Left renal pelvis (tissue), 4 donors: ENCODE measurements at places on chromosomes 13 and 19. TPM values are rescaled to one million over a fixed set of nuclear protein-coding genes. Genes with fewer than 3 reads are reported as not detected.

Gene FUT1
- 3.1 TPM for polyA plus RNA-seq

Gene ZNF223
- polyA plus RNA-seq: 7.5 TPM

Gene CAPN12
- 7.5 TPM for polyA plus RNA-seq

Gene HRC
- 41.9 TPM for polyA plus RNA-seq

Gene PTOV1
- 296 TPM for polyA plus RNA-seq

Gene ZNF700
- polyA plus RNA-seq: 17.9 TPM

Gene SMAD9
- 32.3 TPM for polyA plus RNA-seq

Gene ZNF569
- polyA plus RNA-seq: 13.2 TPM

Gene SMIM44
- not detected for polyA plus RNA-seq

Gene IGFLR1
- polyA plus RNA-seq: 2.6 TPM

Gene CGB7
- 1.7 TPM for polyA plus RNA-seq

Gene DNAAF3
- polyA plus RNA-seq: 7.8 TPM

Gene NECTIN2
- 74.3 TPM for polyA plus RNA-seq

Gene IZUMO2
- polyA plus RNA-seq: 0.34 TPM

Gene RUVBL2
- polyA plus RNA-seq: 51.0 TPM

Gene CLDN10
- 119 TPM for polyA plus RNA-seq

Gene VSTM1
- not detected for polyA plus RNA-seq

Gene ZNRF4
- not detected for polyA plus RNA-seq

Gene NLRP9
- not detected for polyA plus RNA-seq

Gene SGCG
- polyA plus RNA-seq: 24.4 TPM

Gene FUT2
- polyA plus RNA-seq: 1.6 TPM

Gene TMEM143
- 11.6 TPM for polyA plus RNA-seq

Gene TRPM4
- polyA plus RNA-seq: 18.1 TPM

Gene FARP1
- polyA plus RNA-seq: 247 TPM

Gene SOX1
- not detected for polyA plus RNA-seq

Gene TPTE2
- 0.18 TPM for polyA plus RNA-seq

Gene UTP14C
- 31.1 TPM for polyA plus RNA-seq

Gene IL11
- polyA plus RNA-seq: 1.2 TPM

Gene DHDH
- 8.0 TPM for polyA plus RNA-seq

Gene ZNF653
- 12.5 TPM for polyA plus RNA-seq
